ENCODE measurements at places on chromosomes 3 and 15.

DNA sequence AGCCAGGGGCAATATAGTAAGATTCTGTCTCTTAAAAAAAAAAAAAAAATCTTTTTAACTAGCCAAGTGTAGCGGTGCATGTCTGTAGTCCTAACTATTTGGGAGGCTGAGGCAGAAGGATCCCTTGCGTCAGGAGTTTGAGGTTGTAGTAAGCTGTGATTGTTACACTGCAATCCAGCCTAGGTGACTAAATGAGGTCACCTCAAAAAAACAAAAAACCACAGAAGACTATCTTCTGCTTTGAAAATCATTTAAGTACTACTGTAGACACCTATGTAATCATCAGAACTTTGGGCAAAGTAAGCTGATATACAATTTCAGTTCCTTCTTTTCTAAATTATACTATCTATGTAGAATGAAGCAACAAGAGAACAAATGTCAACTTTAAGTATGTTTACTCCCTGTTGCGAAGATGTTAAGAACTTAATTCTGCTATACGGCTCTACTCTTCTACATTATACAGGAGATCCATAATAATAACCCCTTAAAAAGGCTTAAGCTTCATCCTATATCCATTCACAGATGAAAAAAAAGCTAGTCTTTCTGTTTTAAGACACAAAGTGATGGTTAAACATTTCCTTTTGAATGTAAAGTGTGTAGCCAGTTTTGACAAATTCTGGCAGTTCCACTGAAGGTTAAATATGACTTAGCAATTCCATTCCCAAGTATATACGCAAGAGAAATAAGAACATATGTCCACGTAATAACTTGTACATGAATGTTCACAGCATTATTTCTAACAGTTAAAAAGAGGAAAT lies 15.2 kb downstream of the DAZL start:
- DNase-seq: peak; percentile 57

DNA sequence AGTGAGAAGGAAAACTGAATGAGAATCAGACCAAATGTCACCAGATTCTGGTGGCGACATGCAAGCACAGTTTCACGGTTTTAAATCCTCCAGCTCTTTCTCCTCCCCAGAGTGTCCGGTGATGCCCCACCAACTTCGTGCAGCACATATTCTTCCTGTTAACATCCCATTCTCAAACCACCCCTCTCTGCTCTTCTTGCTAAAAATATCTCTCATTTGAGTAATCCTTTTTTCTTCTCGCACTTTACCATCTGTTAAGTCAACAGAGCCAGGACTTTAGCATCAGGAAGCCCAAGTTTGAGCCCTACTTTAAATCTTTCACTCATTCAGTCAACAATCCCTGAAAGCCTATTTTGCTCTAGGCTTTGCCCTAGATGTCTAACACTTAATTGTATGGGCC lies 68.2 kb upstream of the VGLL4 start:
- no peak for DNase-seq

DNA sequence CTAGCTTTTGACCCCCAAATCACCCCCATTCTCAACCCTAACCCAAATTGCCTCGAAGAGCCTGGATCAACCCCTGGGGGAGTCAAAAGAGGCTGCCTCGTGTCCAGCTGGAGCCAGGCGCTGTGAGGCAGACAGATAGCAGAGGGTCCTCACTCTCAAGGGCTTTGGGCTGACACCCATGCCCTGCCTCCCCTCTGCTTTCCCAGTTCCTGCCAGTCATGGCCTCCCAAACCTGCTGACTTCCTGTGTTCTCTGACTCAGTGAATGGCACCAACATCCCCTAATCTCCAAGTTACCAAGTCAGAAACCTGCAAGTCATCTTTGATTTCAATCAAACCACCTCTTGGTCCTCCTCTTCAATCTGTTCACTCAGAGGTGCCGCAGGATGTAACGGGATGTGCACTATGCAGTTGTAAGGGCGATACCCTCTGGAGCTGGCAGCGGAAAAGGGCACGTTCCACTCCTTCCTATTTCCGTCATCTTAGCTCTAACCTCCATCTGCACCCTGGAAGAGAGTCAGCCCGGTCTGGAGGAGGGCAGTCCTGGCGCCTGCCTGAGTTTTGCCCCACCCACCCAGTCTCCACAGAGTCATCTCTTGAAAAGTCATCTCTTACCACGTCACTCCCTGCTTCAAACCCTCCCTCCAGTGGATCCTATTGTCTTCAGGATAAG lies 52.4 kb upstream of the FAM174B start:
- DNase-seq: no peak

GRCh38 chr15:84937144-84937543 lies 44.5 kb upstream of the PDE8A start:
- no peak for DNase-seq

DNA sequence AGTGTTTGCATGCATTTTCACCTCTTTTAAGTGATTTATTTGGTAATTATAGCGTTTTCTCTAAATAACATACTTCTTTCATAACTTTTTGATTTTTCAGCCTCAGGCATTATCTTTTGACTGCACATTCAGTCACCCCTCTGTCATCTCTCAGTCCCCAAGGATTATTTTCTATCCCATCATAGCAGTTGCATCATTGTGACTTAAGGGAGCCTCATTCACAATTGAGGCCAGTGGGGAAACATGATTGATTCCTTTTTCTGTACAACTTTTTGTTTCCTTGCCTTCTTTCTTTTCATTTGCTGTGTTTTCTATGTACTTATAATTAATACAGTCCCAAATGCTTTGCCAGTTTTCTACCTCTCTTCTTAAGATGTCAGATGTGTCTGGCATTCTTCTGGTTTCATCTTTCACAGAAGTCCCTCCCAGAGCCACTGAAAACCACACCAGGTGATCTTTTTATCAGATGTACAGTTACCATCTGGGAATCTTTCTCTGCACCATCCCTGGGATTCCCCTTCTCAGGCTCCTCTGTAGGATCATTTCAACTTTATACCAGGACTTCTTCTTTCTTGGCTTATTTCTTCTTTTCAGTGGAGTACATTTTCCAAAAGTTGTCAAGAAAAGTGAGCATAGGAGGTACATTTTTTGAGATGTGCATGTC lies 151.4 kb downstream of the RAP2B start:
- DNase-seq: no peak

GRCh38 chr15:80433836-80434235 lies 29.7 kb downstream of the ARNT2 start:
- no peak for DNase-seq

- no peak for DNase-seq
These were observed 54.1 kb downstream of the ITGB5 start for GRCh38 chr3:124832782-124833709.

GRCh38 chr3:12352253-12352652 lies 63.4 kb downstream of the PPARG start:
- DNase-seq: no peak

- DNase-seq: no peak
These were observed 49.8 kb downstream of the KCNMB2 start for GRCh38 chr3:178586076-178586475.

All from GM06990 (cell line).